ENCODE measurements at places on chromosomes 7 and 10. TPM values are rescaled to one million over a fixed set of nuclear protein-coding genes. Genes with fewer than 3 reads are reported as not detected.

The MYO3A gene
- total RNA-seq: 0.29 TPM

- H3K36me3 ChIP-seq: no peaks in the 10 kb centered on the region
- H3K4me3 ChIP-seq: no peak overlapping the region
- no peaks in the 10 kb centered on the region for H3K27me3 ChIP-seq
- DNase-seq: no peak
- H3K4me1 ChIP-seq: no peaks in the 10 kb centered on the region
Measured at GRCh38 chr7:100219271-100219737, 445 bp upstream of the PVRIG start.

The ASZ1 gene
- not detected for total RNA-seq

GRCh38 chr10:3509355-3509754 lies 275.7 kb downstream of the KLF6 start:
- H3K4me1 ChIP-seq: no peaks in the 10 kb centered on the region
- no peak for DNase-seq
- no peak overlapping the region for H3K27ac ChIP-seq
- no peaks in the 10 kb centered on the region for H3K36me3 ChIP-seq
- no peak overlapping the region for H3K4me3 ChIP-seq

DNA sequence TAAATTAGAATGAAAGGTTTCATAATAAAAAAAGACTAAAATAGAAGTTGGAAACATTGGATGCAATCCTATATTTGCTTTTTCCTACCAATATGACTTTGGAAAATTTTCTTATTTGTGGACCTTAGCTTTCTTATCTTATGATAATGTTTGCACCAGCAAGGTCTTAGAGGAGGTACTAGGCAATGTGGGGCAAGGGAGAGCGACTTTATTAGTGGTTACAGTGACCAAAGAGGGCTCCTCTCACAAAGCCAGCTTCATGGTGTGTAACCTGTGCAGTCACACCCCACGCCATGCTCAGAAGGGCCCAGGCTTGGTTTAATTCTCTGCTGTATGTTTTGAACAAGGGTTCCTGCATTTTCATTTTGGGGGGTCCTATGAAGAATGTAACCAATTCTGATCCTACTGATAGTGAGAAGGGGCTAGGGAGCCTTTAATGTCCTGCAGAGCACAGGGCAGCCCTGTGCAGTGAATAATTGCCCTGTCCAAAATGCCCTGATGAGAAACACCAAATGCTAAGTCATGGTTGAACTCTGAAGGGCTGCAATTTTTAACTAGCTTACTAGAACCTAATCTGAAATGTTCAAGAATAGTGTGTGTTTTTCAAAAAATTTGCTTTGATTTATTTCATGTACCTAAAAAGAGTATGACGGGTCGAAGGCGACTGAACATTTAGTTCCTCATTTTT lies 1047.8 kb downstream of the LRMDA start:
- H3K36me3 ChIP-seq: no peaks in the 10 kb centered on the region
- H3K4me3 ChIP-seq: no peak overlapping the region
- no peak overlapping the region for H3K27ac ChIP-seq
- no peaks in the 10 kb centered on the region for H3K4me1 ChIP-seq

The SPDYE5 gene
- total RNA-seq: not detected

DNA sequence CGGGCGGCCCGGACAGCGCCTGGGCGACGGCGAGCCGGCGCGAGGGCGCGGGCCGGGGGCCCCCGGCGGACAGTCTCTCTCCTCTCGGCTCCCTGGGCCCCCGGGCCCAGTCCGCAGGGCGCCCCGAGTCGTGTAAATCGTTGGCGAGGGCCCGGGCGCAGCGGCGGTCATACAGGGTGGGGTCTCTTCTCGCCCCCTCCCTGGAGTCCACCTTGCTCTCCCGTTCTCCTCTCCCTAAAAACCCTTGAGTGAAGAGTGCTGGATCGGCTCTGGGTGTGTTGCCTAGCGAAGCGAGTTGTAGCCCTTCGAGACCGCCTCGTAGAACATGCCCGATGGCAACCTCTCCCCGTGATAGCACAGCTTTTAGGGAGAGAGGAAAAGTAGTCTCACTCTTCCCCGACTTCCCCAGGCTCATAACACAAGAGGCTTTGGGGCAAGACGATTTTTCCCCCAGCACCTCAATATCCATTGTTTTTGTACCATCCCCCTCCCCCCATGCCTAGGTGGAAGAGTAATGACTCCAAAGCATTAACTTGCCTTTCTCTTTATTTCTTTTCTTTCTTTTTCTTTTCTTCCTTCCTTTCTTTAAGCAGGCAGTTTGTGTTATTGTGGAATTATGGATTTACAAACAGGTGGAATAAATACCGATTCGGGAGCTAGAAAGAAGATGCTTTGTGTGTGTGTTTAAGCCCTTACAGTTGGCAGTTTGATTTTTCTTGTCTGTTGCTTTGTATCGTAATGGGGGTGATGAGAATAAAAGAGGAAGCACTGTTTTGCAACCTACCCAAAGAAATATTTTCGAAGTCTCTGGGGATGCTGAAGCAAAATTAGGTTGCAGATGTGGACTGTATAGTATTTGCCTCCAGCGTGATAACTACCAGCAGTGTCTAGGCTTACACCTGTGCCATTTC lies 822 bp downstream of the SHOC2 start:
- H3K36me3 ChIP-seq: no peaks in the 10 kb centered on the region
- H3K4me1 ChIP-seq: no peaks in the 10 kb centered on the region
- no peaks in the 10 kb centered on the region for H3K27me3 ChIP-seq
- H3K27ac ChIP-seq: peak overlapping the region; percentile 100
- peak; percentile 32 for DNase-seq
- H3K4me3 ChIP-seq: peak overlapping the region; percentile 80

GRCh38 chr7:69878591-69878990 lies 280.3 kb downstream of the AUTS2 start:
- H3K4me3 ChIP-seq: no peak overlapping the region
- no peaks in the 10 kb centered on the region for H3K27me3 ChIP-seq
- no peaks in the 10 kb centered on the region for H3K36me3 ChIP-seq
- H3K4me1 ChIP-seq: no peaks in the 10 kb centered on the region
- DNase-seq: no peak

- peak overlapping the region; percentile 60 for H3K4me3 ChIP-seq
- no peaks in the 10 kb centered on the region for H3K36me3 ChIP-seq
- no peaks in the 10 kb centered on the region for H3K4me1 ChIP-seq
- H3K27me3 ChIP-seq: peaks cover 9% of the 10 kb centered on the region
Measured at GRCh38 chr10:132036887-132037675, 28.7 kb upstream of the JAKMIP3 start.

The ZP3 gene
- total RNA-seq: 1.4 TPM

DNA sequence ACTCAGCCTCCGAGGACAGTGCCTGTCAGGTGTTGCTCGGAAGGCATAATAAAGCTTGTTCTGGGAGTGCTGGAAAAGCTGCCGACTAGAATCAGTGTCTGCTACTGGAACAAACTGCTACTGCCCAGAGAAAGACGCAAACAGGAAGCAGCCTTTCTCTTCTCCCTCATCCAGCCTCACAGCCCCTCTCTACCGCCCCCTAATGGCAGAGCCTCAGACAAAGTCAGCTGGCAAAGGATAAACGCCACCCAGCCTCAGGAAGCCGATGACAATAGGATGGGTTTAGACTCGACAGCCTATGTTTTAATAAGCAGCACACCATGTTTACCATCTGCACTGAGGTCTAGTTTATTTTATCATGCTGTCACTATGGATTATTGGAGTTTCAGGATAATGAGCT lies 169.5 kb upstream of the LYZL1 start:
- no peaks in the 10 kb centered on the region for H3K36me3 ChIP-seq
- no peak overlapping the region for H3K4me3 ChIP-seq
- H3K4me1 ChIP-seq: no peaks in the 10 kb centered on the region
- H3K27ac ChIP-seq: peak overlapping the region; percentile 2
- H3K27me3 ChIP-seq: no peaks in the 10 kb centered on the region
- DNase-seq: no peak

DNA sequence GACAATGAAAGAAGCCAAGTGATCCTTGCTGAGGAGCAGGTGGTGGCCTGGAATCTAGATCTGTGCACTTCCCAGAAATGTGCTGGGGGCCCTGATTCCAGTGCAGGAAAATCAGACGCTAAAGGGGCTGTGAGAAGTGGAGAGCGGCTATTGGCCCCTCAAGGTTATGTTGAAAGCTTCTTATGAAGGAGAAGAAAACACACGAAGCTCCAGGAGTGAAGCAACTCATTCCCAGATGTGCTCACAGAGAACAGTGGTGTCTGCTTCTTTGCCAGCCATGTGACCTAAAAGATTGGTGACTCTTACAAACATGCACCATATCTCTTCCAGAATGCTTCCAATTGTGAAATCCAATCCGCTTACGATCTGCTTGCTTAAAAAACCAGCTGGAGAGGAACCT lies 679.3 kb upstream of the IGFBP3 start:
- no peaks in the 10 kb centered on the region for H3K4me1 ChIP-seq
- H3K27ac ChIP-seq: peak overlapping the region; percentile 77
- no peak overlapping the region for H3K4me3 ChIP-seq
- H3K27me3 ChIP-seq: no peaks in the 10 kb centered on the region

The SHLD2 gene
- total RNA-seq: 36.7 TPM

DNA sequence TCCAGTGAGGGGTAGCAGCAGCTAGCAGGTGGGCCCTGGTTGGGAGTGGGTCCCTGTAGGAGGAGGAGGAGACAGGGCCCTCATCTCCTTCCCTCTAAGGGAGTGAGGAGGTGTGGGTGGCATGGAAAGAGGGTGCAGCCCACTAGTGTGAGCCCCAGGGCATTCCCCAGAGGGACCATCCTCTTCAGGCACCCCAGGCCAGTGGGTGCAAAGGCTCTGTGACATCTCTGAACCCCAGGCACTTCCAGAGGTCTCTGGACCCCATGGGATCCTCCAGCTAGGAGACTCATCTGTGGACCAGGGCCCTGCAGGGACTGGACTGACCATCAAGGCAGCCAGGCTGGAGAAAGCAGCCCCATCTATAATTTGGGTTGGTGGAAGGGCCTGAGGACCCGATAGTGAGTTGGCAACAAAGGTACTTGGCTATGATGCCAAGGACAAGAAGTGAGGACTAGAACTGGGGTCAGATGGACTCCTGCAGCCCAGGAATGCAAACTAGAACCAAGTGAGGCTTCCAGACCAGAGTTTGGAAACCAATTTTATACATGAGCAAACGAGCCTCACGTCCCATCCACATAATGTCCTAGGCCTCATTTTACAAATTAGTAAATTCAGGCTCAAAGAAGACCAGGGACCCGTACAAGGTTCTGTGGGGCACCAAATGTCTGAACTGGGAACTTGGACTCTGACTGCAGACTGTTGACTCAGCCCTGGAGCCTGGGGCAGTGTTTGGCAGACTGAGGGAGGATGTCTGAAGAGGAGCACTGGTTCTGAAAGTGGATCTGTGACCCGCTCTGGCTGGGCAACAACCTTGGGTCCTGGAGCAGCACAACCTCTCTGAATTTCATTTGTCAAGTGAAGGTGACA lies 1.4 kb upstream of the VSTM4 start:
- no peaks in the 10 kb centered on the region for H3K4me1 ChIP-seq
- peak overlapping the region; percentile 38 for H3K27ac ChIP-seq
- no peak overlapping the region for H3K4me3 ChIP-seq
- H3K27me3 ChIP-seq: no peaks in the 10 kb centered on the region

The DENND2A gene
- 13.1 TPM for total RNA-seq

DNA sequence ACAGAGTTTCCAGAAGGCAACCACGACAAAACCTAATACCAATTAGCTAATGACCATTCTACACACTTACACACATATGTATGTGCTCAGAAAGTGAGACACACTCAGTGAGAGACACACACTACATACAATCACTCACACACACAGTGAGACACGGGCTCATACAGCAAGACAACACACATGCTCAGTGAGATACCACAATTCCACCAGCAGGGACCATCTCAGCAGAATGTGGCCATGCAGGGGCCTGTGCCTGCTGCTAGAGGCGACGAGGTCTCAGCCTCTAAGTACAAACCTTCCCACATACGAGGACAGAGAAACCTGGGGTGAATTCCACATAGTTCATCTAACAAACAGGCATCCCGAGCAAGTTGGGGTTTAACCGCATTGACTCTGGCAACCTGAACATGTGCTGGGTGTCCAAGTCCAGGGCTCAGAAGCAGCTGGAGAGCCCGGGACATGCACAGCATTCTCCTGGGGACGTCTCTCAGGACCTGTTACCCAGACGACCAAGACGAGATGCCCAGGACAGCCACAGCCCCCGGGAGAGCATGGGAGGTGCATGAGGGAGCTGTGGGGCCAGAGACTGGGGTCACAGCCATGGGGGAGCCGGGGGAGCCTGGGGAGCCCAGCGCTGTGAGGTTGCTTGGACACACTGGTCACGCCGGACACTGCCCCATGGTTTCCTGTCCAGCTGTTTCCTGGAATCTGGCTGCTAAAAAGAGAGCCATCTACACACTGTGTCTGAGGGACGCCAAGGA lies 523.6 kb downstream of the PTPRN2 start:
- no peaks in the 10 kb centered on the region for H3K4me1 ChIP-seq
- no peaks in the 10 kb centered on the region for H3K27me3 ChIP-seq
- H3K4me3 ChIP-seq: no peak overlapping the region
- no peak for DNase-seq
- no peak overlapping the region for H3K27ac ChIP-seq
